ENCODE measurements at places on chromosomes 4 and X.

- peak; percentile 80 for DNase-seq
These were observed 509.6 kb upstream of the DIPK2B start for GRCh38 chrX:45710081-45710801.

- DNase-seq, result peak; percentile 48
These were observed 109.7 kb downstream of the NKX6-1 start for GRCh38 chr4:84389406-84389805.

DNA sequence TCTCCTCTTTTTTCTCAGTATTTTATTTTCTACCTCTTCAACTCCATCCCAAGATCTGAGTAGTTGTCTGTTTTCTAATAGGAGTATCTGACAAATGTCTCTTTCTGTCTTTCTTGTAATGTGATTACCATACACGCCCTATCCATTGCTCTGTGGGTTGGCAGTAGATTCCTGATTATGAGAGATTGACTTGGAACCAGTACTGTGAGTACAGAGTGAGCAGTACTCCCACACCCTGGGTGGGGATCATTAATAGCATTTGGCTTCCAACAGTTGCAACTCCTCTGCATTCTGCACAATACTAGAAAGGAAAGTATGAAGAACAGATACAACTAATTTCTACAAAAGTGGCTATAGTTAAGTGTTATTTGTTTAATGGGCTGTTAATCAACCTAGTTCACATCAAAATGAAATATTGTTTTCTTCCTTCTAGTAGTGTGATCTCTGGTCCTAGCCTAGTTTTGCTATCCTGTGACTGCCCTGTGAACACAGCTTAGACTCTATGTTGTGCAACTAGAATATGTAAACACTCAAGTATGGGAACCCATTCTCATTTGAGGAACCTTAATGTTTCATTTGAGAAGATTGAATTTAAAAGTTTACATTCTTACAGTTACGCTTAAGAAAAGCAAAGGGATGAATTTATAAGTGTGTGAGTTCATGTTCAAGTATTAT is 112.9 kb downstream of the PTPN13 start:
- no peak for DNase-seq

- DNase-seq, result no peak
These were observed 186.1 kb downstream of the CAMK2D start for GRCh38 chr4:113575401-113575800.

DNA sequence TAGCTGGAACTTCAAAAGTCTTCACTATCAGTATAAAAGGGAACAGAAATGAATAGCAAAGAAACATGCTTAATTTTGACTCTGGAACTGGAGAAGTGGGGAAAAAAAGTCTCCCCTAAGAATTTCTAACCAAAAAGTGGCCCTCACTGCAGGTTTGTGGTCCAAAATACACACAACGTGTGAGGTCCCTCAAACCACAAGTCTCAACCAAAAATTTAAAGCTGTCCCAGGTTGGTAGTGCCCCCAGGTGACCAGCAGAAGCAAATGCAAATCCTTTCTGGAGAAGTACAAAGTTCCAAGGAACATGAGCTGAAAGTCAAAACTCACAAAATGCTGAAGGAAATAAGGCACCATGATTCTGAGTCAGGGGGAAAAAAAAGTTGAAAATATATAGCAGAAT is 23.6 kb upstream of the VAMP7 start:
- no peak for DNase-seq

DNA sequence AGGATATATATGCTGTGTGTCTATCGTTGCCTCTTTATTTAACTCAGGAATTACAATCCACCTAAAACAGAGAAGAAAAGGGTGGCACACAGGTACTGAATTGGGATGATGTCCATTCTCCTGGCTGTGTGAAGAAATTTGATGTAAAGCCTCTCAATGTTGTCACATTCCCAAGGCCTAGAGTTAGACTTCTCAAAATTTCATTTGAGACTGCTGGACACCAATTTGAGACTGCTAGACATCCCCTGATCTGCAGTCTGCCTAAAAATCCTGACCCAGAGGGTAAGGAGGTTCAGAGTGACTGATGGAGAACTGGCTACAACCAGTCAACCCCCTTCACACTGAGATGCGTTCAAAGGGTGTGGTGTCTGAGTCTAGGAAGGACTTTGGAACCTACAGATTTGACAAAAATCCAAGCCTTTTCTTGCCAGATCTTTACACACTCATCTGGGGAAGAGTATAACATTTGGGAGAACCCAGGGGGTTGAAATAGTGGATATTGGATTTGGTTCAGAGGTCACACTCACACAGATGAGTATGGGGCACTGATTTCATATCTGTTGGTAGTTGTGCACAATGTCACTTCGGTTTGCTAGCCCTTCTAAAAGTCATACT is 4.9 kb upstream of the PRDM8 start:
- DNase-seq, result no peak

DNA sequence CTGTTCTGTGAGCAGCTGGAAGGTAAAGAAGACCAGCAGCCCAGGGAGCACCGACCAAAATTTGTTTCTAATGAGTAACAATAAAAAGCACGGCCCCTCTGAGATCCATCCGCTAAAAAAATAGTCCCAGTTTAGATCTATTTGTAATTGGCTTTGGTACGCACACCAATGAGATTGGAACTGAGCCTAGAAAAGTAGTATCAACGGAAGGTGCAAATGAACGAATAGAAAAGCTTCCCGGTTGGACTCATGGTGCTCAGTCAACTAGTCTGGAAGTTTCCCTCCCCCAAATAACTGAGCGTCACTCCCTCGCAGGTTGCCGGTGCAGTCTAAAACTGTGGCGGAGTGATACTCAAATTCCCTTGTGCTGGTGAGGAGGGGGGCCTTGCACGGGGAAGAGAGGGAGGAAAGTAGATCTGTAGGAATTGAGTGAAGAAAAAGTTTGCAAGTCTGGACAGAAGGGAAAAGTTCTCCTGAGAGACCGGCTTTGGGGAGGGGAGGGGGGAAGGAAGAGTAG is at the start of gene COL4A5:
TSS of gene COL4A5 (plus strand) at position 413 of the 517 bp plus-strand sequence. CDS start 288 bp downstream, outside the sequence.
- peak; percentile 83 for DNase-seq

DNA sequence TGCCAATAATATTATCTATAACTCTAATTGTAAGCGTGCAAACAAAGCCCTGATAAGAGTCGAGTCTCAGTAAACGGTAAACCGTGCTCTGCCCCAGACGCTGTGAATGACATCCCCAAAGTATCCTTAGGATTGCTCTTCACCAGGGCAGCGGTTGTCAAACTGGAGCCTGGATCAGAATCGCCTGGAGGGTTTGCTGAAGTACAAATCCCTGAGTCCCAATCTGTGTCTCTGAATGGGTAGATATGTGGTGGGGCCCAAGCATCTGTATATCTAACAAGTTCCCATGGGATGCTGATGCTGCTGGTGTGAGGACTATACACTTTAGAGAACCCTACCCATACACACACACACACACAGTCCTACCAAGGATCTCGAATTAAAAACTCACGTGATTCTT is 813 bp upstream of the APBB2 start:
- DNase-seq, result no peak

DNA sequence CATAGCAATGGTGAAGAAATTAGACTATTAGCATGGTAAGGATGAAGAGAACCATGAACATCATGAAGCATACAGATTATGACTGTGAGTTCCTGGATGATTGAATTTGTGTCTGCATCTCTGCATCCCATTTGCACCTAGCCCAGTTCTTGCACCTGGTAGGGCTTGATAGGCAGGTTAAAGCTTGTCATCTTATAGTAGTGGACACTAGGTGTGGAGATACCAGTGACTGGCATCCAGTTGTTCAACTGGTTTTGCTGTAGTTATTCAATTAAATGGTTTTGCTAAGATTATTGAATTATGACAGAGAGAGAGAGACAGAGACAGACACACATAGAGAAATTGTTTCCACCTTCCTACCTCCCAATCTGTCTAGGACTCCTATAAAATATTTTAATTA is 5.0 kb downstream of the ADH7 start:
- no peak for DNase-seq

GRCh38 chrX:151488677-151489076 is 74.8 kb upstream of the PASD1 start:
- peak; percentile 12 for DNase-seq

DNA sequence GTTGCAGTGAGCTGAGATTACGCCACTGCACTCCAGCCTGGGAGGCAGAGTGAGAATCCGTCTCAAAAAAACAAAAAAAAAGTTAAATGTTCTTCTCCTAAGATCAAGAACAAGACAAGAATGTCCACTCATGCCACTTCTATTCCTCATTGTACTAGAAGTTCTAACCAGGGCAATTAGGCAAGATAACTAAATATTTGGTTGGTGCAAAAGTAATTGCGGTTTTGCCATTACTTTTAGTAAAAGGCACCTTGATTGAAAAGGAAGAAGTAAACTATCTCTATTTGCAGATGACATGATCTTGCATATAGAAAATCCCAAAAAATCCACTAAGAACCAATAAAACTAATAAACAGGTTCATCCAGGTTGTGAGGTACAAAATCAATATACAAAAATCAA is 24.0 kb upstream of the SLC7A3 start:
- no peak for DNase-seq

GRCh38 chr4:77500801-77501200 is 104.8 kb upstream of the CXCL13 start:
- DNase-seq, result no peak

DNA sequence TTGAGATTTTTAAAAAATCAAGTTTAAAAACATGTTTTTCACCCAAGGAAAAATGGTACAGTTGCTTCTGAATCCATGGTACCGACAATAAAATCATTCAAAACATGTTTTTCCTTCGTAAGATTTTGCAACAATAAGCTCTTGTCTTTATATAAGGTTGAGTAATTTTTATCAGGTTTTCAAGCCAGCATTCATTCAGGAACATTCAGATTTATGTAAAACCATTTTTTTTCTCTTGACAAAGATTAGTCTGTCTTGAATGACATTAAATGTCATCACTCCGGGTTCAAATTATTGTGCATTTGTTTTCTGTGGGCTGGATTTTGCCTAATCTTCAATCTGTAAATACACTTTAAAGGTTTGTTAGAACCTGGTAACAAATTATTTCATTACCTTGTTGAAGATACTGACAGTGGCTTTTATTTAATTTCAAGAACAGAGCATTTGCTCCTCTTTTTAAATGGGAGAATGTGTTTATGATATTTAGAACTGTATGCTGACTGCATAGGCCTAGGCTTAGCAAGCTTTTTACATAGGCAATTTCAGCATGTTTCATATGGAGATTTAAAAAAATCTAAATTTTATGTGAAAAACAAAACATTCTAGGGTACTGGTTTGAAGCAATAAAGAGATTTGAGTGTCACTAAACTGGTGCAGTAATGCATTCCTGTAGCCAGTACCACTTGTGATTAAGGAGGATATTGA is 336.4 kb upstream of the HAND2 start:
- DNase-seq, result no peak

DNA sequence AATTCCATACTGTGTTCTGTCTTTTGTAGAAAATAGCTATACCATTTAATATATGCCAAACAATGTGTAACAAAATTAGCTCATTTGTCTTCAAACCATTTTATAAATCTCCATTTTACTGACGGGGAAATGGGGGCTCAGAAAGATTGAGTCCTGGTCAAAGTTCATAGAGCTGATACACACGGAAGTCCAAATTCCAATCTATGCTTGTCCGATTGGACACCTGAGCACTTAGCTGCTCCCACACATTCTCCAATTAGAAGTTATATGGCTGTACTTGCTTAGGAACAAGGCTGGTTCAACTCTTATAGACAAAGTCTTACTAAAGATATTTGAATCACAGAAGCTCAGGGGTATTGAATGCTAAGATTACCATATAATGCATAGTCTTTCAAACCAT is 185.2 kb downstream of the ANKRD50 start:
- no peak for DNase-seq

DNA sequence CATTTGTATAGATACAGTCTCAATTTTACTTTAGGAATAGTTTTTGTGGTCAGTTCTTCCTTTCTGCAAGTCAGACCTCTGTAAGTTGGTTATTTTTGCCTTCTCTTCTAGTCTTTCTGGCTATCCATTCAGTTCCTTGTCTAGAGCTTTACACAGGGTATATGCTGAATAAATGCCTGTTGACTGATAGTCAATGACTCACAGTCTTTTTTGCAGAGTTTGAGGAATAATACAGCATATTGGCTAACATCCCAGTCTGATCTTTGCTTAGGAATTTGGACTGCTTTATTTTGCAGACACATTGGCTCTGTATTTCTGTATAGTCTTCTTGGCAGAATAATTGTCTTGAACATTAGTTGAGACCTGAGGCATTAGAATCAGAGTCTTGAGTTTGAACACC is 132.4 kb downstream of the MAGEC1 start:
- DNase-seq, result no peak

- no peak for DNase-seq
These were observed 4.9 kb upstream of the MAGEB17 start for GRCh38 chrX:16162391-16162790.

Data from ACHN (cell line).